GM12865 (cell line): ENCODE measurements at places on chromosomes 13 and 19.

GRCh38 chr19:11437955-11438354 is 2.5 kb downstream of the PRKCSH start:
- DNase-seq: no peak

DNA sequence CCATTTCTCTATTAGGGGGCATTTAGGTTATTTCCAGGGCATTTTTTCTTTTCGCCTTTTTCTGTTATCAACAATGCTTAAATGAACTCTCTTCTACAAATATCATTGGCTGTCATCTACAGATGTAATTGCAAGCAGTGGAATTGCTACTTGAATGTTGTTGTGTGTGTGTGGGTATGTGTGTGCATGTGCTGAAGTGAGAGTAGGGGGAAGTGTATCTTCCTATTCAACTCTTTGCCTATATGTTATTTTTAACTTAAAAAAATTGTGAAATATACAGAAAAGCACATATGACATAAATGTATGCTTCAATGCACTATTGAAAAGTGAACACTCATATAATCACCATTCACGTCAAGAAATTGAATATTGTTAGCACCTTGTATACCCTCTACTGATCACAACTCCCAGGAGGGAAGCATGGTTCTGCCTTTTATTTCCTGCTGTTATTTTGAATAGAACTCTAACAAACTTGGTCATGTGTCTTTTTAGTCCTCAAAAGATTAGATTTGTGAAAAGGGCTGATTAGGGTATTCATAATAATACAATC is 24.7 kb downstream of the WDFY2 start:
- DNase-seq: no peak

GRCh38 chr13:66915596-66916185 is 314.4 kb downstream of the PCDH9 start:
- DNase-seq: no peak

DNA sequence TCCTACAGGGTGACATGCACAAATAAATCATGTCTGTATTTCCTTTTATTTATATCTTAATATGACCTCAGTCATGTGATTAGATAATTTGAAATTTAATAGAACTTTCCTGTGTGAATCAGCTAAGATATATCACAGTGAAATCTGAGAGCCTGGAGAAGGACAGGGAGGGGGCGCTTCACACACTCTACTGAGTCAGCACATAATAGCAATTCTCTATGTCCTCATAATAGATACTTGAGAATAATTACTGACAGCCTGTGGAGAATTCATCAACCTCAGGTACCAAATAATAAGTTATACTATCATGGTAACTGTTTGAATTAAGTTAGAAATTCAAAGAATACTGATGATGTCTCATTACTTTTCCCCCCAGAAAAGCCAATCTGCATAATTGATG is 98.0 kb upstream of the SLC10A2 start:
- DNase-seq: no peak

DNA sequence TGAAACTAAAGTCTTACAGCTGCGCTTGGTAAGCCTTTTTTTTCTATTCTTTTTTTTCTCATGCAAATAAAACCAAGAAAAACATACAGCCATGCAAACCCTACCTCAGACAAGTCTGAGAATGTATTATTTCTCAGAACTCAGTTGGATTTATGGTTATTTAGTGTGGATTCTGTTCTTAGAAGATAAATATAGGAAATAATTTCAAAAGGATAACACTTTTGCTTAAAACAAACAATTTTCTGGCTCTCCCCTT is 40.7 kb upstream of the TNFSF11 start:
- no peak for DNase-seq

DNA sequence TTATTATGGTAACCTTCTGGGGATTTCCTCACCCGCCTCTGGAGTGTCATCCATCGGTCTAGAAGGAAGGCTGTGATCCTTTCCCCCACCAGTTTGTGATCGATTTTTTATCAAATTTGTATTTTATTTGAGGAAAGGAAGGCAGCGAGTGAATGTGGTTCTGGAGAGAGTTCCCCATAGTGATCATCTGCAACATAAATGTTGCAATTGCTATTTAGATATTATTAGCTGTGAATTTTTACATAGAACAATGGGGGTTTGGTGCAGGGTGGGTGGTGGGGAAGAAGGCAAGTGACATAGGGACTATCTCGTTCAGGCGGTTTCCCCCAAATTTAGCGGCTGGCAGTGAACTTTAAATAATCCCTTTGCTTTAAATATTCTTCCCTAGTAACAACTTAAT is 1.2 kb downstream of the CDK8 start:
- no peak for DNase-seq

DNA sequence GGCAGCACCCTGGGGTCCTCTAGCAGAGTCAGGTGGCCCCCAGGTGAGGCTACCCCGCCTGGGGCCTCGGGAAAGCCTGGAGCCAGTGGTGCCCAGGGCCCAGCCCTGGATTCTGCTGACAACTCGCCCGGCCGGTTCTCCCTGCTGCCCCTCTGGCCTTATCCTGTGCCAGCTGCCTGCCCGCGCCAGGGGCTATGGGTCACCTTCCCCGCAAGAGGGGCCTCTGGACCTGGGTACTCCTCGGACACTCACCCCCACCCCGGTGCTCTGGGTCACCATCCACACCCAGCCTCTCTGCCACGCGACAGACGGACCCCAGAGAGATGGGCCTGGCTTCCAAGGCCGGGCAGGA is 24.0 kb downstream of the ZBTB7A start:
- no peak for DNase-seq

DNA sequence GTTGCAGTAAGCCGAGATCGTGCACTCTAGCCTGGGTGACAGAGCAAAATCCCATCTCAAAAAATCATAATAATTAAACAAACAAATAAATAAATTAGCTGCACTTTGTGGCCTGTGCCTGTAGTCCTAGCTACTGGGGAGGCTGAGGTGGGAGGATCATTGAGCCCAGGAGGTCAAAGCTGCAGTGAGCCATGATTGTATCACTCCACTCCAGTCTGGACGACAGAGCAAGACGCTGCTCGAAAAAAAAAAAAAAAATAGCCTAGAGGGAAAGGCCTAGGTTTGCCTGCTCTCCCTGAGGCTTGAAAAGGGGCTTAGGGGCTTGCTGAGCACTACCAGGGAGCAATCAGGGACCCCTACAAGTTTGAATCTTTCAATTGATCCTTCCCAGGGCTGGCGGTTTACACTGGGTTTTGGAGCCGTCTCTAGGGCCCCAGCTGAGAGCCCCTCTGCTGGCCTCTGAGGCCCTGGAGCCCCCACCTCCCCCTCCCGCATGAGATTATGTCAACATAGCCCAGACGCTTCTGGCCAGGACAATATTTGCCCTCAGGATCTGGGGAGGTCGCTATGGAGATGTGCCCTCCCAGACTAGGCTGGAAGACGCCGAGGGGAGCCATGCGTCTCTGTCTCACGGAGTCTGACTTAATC is 10.4 kb upstream of the GIPR start:
- no peak for DNase-seq

DNA sequence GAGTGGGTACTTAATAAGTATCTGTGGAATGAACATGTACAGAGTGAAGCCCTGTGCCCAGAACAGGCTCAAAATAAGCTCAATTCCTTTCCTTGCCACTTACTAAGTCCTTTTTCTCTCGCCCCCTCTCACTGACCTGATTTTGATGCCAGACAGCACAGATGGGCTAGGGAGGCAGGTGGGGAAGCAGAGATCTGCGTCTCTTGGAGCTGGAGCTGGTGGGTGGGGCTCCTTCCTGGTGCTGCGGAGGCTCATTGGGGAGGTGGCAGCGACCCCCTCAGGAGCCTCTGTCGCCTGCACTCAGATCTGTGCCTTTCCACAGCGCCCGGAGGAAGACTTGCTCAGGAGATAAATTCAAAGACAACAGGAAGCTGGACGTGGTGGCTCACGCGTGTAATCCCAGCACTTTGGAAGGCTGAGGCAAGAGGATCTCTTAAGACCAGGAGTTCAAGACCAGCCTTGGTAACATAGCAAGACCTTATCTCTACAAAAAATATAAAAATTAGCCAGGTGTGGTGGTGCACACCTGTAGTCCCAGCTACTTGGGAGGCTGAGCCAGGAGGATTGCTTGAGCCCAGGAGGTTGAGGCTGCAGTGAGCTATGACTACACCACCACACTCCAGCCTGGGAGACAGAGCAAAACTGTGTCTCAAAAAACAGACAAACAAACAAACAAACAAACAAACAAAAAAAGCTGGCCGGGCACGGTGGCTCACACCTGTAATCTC is 14.6 kb downstream of the AKT2 start:
- DNase-seq: no peak

GRCh38 chr19:570251-570686 is 2.1 kb upstream of the BSG start:
- no peak for DNase-seq

DNA sequence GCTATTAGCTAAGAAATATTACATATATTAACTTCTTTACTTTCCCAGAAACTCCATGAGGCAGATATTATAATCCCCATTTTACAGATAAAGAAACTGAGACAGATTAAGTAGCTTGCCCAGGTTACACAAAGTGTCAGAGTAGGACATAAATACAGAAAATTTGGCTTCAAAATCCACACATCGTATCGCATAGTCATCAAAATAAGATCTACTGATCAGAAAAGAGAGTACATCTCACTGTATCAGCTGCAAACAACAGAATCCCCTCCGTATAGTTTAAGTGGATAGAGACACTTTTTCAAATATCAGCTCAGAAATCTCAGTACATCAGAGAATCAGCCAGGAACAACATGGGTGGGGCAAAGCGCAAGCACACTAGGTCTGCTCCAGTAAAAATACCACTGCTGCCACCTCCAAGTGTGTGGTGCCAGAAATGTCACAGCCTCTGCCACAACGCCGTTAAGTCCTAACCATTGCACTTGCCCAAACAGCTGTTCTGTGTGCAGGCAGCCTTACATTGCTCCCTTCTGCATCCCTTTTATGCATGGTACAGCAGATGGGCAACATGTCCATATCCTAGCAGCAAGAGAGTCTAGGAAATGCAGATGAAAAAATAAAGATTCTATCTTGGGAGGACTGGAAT is 204.8 kb downstream of the KLF12 start:
- no peak for DNase-seq

DNA sequence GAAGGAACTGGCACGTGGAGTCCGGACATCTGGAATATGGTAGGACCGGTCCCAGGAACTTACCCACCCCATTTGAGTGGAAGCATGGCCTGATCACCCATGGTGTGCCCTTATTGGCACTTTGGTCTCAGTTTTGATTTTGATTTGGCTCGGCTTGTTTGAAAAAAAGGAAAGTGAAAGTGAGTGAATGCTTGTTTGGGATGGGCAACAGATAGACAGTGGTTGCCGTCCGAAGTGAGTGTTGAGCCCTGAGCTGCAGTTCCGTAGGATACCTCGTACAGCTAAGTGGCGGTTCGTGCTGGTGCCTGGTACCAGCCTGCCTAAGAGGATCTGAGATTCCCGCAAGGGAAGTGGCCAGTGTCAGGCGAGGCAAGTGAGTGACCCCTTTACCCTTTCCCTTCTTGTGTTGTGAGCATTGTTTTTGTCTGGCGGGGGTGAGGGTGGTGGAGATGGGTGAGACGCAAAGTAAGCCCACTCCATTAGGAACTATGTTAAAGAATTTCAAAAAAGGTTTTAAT is 605.8 kb downstream of the UQCRFS1 start:
- DNase-seq: no peak

DNA sequence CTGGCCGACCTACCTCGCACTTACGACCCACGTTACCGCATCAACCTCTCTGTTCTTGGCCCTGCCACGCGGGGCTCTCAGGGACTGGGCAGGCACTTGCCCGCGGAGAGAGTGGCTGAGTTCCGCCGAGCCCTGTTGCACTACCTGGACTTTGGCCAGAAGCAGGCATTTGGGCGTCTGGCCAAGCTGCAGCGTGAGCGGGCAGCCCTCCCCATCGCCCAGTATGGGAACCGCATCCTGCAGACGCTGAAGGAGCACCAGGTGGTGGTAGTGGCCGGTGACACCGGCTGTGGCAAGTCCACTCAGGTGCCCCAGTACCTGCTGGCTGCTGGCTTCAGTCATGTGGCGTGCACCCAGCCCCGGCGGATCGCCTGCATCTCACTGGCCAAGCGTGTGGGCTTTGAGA is 4.2 kb downstream of the DHX34 start:
- DNase-seq: no peak

- no peak for DNase-seq
These were observed 395.8 kb upstream of the GPC6 start for GRCh38 chr13:92830821-92831220.

DNA sequence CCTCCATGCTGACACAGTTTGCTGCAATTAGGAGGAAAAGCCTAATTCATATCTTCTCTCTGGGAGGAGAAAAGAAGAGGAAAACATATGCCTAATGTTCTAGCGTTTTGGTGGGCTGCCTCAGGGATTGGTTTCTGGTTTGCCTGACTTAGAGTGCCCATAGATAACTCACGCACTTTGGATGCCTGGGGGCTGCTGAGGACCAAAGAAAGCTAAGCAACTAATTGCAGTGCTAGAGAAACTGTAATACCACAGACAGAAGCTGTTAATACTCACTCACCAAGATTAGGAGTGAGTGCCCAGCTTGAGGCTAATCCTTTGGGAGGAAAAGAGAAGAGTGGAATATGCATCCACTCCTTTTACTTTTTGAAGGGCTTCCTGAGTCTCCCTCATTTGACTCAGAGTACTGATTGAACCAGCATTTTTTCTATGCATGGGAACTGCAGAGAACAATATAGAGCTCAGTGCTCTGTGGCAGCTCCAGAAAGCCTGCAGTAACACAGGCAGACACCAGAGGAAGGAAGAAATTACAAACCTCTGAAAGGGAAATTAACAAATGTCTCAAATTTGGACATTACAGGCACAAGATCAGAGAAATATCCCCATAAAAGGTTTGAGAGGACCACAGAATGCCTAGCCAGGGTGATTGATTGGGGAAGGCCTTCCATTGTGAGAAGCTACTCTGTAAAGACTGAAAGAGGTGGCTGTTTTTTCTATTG is 666.4 kb downstream of the OLFM4 start:
- DNase-seq: no peak

GRCh38 chr13:36819739-36820090 is 693 bp downstream of the RFXAP start:
- peak; percentile 54 for DNase-seq

GRCh38 chr13:49627831-49628652 is at the start of gene ARL11:
Gene ARL11 (plus strand): TSS chr13:49628507. CDS start chr13:49630448, 1,941 bp downstream.
- DNase-seq: peak; percentile 89

DNA sequence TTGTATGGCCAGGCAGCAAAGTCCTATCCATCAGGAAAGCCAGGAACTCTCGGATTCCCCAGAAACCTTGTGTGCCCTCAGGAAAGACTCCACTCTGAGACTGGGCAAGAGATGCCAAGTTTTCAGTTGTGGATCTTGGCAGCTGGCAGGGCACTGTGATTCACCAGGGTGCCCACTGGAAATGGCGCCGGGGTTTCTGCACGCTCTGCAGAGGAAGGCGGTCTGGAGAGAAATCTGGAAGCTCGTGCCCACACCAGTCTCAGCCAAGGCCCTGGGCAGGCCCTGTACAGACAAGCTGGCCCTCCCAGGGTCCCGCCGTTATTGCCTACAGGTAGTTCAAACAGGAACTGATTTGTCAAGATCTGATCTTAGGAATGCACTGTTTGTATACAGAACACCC is 4.9 kb downstream of the NAPA start:
- no peak for DNase-seq

DNA sequence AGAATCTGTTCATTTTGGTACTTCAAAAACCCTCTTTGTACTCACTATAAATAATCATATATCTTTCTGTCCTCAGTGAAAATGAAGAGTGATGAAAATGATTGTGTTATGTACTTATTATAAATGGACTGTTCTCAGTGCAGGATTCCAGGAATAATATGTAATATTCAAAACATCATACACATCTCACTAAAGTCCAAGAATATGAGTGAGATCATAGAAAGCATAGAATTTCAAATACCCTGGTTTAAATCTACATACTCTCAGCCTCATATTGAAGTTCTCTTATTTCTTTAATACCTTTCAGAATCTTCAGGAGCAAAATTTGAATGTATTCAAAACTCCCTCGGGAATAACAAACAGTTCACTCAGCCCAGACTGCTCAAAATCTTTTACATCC is 868.0 kb downstream of the SLITRK6 start:
- DNase-seq: no peak
